ENCODE measurements at places on chromosomes 4 and X.

GRCh38 chr4:118351851-118352827 is 664 bp downstream of the PRSS12 start:
- peak; percentile 5 for DNase-seq

DNA sequence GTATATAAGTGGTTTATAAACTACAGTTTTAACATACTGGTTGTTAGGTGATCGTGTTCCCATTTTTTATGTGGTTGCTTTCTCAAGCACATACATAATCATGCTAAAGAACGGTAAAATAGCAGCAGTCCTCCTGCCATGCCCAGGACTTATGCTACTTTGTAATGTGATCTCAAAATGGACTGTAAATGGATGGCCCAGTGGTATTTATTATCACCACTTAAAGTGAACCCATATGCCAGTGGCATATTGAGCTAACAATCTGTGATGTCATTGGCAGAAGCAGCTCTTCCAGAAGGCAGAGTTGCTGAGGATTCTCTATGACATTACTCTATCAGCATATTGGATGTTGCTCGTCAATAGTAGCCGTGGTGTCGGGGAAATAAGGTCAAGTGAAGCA is 28.6 kb downstream of the ANK2 start:
- DNase-seq: no peak

- DNase-seq: no peak
These were observed 1.8 kb downstream of the SLC30A9 start for GRCh38 chr4:41991916-41992767.

DNA sequence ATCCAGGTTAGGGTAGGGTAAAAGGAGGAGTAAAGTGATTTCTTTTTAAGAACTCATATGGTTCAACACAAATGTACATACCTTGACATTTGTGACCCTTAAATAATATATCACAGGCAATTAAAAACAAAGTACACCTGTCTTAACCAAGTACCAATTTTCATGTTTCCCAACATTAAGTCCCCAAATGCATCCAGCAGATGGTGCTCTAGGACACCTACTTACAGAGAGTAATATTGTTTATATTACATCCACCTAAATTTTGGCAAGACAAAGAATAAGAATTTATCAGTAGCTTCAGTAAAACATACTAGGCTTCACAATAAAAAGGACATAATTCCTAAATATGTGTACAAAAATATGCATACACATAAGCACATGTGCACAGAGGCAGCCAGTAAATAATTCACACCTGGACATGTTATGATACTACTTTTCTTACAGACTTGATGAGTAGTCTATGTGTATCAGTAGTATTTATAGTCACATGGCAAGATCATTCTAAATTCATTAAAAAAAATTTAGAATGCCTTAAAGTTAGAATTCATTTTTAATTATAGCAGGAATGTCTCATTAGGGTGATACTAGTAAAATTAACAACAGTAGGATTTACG is 219.7 kb downstream of the DCLK2 start:
- peak; percentile 25 for DNase-seq
